HTR-8/SVneo (cell line): ENCODE measurements at places on chromosomes 5 and 9.

- no peak for DNase-seq
Observed at GRCh38 chr5:111227226-111227782, 3.1 kb downstream of the CAMK4 start.

- peak; percentile 1 for DNase-seq
Observed at GRCh38 chr9:118596374-118597015, 772.7 kb downstream of the BRINP1 start.

DNA sequence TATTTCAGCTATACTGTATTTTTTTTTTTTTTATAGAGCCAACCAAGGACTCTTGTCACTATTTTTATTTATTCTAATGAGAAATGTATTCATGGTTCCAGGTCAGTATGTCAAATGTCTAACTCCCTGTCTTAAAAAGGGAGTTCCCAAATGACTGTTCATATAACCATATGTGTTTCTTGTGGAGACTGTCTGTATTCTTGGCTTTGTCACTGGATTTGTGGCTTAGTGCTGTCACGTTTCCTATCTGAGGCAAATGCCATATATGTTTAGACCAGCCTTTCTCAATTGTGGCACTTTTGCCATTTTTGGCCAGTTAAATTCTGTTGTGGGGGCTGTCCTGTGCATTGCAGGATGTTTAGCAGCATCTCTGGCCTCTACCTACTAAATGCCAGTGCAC is 3.1 kb downstream of the GCNT1 start:
- no peak for DNase-seq

- no peak for DNase-seq
Observed at GRCh38 chr9:35044071-35044470, 28.4 kb downstream of the VCP start.

- no peak for DNase-seq
Observed at GRCh38 chr5:87661784-87662566, 249.2 kb upstream of the CCNH start.

DNA sequence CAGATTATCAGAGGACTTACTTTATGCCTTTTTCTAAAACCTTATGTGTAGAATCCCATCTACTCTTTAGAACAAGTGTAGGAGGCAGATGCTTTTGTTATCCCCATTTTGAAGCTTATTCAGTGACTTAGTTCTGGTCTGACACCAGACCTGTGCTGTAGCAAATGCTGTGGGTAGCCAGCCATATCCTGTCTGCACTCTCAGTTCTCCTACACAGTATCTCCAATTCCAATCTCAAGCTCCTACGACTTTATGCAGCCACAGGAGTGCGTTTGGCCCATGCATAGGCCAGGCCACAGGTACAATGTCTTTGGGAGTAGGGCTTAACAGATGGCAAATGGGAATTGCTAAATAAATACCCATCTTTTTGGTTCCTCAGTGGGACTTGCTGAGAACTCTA is 292.6 kb downstream of the MCTP1 start:
- DNase-seq: no peak

GRCh38 chr5:79834754-79835714 is 145.4 kb downstream of the CMYA5 start:
- DNase-seq: no peak
